ENCODE measurements at places on chromosomes 12 and 14.

DNA sequence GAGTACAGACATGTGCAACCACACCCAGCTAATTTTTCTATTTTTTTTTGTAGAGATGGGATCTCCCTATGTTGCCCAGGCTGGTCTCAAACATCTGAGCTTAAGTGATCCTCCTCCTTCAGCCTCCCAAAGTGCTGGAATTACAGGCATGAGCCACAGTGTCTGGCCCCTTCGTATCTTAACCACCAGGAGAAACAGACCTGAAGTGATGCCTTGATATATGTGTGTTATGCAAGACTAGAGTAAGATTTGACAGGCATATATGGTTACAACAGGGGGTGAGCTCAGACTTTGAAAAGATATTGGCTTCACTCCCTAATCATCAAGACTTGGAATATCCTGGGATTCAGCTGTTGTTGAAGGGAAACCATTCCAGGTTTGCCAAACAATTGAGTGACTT, 10.7 kb upstream of the GALNT6 start:
- no peak for DNase-seq

DNA sequence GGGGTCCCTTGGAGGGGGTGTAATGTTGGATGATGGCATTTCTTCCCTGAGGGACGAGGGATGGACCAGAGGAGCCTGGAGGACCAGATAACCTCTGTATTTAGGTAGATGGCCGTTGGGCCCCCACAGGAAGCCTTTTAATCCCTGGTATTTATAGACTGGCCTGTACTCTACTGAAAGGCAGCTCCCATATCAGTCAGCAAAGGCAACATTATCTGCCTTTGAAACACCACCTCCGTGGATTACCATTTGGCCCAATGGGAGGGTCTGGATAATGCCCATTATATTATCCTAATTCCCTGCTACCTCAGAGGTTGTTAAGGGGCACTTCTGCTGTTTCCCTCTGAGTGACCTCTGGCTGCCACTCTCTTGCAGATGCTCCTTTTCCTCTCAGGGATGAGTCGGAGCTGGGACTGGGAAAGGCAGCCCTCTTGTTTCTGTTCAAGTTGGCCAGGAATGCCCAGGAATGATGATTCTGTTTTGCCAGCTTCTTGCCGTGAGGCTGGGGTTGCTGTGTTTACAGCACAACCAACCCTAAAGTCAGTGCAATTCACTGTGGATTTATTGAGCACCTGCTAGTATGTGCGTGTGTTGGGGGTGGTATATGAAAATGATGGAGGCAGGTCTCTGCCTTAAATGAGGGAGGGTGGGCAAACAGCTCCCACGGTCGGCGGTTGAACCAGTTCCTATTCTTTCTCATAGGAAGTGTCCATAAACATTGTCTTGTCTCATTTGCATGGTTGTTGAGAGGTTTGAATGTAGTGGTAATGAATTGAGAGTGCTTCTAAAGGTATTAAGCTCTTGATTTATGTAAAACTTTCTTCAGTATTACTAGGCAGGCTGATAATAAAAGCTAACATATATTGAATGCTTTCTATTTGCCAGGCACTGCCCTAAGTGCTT, 18.1 kb downstream of the SUSD6 start:
- no peak for DNase-seq

- no peak for DNase-seq
These were observed 258.8 kb upstream of the GARIN6 start for GRCh38 chr12:99388671-99389195.

- DNase-seq, result no peak
These were observed 1.9 kb upstream of the FKBP4 start for GRCh38 chr12:2792671-2793500.

GRCh38 chr14:24196071-24197055, 1.1 kb upstream of the TM9SF1 start:
- DNase-seq, result no peak

DNA sequence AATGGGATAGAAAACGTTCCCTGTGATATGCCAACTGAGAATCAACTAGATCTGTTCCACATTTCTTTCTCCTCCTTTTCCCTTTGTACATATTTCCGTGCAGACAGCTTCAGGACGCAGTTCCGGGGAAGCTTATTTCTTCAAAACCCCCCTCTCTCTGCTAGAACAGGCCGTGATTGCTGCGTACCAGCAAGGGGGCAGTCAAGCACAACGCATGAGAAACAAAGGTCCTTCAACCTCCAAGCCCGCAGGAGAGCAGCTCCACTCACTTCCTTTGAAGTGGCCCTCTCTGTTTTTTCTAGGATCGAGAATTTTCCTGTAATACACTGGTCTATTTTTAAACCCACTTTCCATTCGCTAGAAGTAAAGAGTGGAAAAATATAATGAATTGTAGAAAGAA, 80.8 kb downstream of the ZNF664 start:
- DNase-seq, result no peak

GRCh38 chr14:76007852-76008251, 22.3 kb downstream of the IFT43 start:
- no peak for DNase-seq

- no peak for DNase-seq
These were observed 57.4 kb downstream of the CMAS start for GRCh38 chr12:22103418-22103817.

GRCh38 chr14:73684627-73685026, 29.6 kb downstream of the PNMA1 start:
- DNase-seq, result no peak

DNA sequence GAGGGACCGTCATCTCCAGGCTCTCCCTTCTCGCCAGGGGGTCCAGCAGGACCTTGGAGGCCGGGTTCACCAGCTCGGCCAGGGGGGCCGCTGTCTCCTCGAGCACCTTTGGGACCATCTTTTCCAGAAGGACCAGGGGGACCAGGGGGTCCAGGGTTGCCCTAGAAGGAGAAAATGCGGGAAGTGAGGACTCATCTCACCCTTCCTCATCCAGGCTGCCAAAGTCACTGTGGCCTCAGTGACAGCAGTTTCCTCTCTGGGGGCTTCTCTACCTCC, 15.1 kb downstream of the TMEM106C start:
- DNase-seq, result no peak

DNA sequence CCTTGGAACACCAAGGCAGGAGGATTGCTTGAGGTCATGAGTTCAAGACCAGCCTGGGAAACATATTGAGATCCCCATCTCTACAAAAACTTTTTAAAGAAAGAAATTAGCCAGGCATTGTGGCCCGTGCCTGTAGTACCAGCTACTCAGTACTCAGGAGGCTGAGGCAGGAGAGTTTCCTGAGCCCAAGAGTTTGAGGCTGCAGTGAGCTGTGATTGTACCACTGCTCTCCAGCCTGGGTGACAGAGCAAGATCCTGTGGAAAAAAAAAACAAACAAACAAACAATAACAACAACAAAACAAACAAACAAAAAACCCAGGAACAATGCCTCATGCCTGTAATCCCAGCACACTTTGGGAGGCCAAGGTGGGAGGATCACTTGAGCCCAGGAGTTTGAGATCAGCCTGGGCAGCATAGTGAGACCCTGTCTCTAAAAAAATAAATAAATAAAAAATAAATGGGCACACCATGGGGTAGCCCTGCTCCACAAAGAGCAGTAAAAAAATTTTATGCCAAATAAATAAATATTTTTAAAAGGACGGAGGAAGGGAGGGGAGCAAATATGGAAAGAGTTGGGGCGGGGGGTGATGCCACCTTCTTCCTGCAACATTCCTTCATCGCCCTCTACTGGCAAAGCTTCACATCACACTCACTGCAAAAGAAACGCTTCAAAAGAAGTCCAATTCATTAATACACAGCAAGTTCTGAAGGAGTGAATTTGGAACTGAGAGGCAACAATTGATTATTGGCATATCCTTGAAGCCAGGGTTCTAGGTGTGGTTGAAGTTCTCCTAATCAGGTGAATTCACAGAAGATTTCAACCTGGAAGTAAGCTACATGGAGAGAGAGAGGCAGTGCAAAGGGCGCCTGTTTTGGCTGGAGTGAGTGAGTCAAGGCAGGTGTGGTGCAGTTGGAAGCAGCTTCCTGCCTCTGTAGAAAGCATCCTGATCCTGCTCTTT, 8.8 kb upstream of the GNPTAB start:
- no peak for DNase-seq

DNA sequence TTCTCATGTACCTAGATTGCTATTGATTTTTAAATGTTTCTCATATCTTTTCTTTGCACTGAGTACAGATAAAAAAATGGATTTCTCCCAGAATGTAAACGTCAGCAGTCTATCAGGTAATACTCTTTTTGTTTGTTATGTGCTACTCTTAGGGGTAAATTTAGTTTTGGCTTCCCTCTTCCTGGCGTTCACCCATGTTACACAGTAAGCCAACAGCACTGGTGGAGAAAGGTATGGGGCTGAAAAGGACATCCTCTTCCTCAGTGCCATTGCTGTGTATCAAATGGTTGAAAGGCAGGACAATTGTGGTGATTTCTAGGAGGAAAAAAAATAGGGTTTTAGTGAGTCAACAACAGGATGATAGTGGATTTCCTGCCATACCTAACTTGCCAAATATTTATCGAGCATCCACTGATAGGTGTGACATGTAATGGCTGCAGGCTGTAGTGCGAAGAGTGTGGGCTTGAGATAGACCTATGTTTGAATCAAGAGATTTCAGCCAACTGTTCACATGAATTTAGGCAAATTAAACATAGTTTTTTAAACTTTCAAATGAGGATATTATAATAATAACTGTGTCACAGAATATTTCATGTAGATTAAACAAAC, 7.5 kb downstream of the KLRF2 start:
- DNase-seq, result no peak

DNA sequence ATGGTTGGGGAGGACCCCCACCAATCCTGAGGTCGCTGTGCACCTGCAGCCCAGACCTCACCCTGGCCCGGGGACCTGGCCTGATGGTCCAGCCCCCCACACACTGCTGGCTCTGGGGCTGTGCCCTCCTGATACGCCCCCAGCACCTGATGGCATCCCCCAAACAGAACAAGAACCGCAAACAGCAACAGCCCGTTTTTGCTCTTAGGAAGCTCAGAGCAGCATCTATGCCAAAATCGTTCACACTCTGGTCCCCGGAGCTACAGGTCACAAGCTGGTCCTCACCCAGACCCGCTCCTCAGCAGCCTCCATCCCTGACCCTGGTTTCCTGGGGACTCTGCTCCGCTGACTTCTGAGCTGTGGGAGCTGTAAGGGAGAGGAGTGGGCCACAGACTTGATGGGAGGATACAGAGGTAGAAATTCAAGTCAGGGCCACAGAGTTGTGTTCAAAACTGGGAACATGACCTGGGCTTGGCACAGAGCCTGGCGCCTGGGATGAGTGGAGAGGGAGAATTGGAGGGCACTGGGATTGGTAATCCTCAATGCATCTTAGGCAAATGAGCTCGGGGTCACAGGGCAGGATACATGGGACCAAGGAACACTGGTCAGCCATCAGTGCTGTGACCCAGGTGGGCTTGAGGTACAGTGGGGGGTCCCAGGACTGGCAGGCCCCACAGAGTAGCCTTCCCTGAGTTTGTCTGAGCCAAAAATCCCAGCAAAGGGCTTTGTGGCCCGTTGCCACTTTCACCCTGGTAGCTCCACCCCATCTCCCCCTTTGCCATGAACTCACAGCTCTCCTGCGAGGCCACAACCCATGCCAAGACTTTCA, 170.9 kb upstream of the RTL1 start:
- DNase-seq, result no peak

DNA sequence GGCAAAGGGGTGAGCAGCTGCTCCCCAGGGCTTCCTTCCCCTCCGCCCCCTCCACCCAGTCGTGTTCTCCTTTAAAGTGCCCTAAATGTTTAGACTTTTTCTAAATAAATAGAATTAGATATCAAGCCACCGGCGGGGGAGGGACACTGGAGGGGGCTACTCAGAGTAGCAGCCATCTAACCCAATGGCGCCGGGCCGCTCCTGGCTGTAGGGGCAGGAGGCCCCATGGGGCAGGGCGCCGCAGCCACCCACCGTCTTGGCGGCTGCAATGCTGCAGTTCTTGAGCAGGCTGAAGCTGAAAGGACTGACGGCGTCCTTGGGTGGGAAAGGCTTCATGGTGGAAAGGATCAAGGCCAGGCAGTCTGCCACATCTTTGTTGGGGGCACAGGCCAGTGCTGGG, 13.1 kb downstream of the SLC39A5 start:
- no peak for DNase-seq

DNA sequence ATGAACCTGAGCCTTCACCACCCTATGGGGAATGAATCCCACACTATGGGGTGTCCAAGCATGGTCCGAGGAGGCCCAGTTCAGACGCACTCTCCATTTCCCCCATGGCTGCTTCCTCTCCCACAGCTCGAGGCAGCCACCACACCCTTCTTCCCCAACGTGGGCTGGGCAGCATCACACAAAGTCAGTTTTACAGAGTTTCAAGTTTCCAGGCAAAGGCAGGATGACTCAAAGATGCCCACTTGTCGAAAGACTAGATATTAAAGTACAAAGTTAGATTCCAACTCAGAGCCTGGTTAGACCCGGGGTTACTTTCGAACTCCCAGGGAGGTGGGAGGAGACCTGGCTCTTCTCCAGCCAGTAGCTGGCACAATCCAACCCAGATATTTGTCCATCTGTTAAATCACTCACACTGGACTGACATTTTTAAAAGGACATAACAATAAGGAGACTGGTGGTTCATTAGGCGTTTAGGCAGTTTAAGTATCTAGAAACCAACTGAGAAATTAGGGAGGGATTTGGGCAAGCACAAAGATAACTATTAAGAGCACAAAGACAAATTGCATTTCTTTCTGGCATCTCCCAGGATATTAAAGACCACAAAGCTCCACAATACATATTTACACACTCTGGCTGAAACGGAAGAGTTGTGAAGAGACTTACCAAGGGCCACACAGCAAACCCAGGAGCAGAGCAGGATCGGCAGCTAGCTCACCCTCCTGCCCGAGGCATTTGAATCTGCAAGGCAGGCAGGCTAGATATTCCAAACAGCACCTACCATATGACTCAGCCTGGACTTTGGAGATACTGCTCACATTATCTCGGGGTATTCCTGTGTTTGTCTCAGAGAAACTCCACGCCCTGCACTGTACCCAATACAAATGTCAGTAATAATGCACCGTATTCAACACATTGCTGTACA, 34.8 kb downstream of the TMCC3 start:
- DNase-seq, result no peak

DNA sequence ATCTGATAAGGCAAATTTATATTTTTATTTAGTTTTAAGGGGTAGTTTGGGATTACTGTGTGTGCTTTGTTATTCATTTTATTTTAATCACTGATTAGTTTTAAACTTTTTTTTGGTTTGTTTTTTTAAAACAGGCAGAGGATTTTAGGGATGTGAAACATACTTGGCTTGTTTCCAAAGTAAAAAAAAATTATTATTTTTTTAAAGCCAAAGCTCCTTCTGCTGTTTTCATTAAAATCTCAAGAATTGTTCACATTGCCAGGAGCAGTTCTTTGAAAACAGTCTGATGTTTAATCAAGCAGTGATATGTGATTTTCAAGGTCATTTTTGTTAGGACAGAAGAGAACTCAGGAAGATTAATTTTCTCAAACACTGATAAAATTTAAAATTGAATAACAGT, 11.2 kb downstream of the TTC8 start:
- DNase-seq, result no peak

All from thoracic aorta (tissue), 2 donors.